ENCODE measurements at places on chromosomes 7 and 10.

DNA sequence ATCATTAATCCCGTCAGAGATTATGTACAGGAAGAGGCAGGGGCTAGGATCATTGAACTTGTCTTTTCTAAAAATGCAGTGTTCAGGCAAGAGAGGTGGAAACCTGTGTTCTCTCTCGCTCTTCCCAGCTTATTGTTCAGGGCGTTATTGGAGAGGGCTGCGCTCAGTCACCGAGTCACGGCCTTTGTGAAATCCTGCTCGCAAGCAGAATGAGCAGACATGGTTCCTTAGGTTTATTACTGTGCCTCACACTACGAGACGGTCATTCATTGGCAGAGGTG, 631 bp upstream of the PRKRIP1 start:
- no peak for DNase-seq

DNA sequence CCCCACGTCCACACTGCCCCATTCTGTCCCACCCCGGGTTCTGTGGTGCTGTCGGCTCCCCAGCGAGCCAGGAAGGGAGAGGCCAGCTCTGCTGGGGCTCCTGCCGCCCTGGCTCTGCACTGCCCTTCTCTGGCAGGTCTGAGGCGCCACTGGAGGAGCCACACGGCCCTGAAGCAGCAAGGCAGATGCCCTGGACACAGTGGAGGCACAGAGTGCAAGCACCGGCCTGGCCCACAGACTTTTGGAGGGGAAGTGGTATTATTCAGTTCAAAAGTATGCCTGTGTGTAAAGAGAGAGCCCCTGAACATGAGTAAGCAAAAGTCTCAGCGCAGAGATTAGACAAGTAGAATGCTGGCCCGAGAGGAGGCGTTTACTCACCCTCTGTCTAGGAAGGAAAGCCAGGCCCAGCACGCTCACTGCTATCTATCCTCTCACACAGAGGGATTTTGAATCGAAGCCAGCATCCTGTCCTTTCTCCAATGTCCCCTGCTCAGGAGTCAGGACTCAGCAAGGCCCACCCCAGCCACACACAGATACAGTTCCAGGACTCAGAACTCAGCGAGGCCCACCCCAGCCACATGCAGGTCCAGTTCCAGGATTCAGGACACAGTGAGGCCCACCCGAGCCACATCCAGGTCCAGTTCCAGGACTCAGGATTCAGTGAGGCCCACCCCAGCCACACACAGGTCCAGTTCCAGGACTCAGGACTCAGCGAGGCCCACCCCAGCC, 115.0 kb downstream of the EGFR start:
- DNase-seq, result no peak

- DNase-seq, result peak; percentile 38
These were observed 1.0 kb upstream of the PAX2 start for GRCh38 chr10:100744136-100744986.

- no peak for DNase-seq
These were observed 18.4 kb downstream of the SMURF1 start for GRCh38 chr7:99125505-99125865.

DNA sequence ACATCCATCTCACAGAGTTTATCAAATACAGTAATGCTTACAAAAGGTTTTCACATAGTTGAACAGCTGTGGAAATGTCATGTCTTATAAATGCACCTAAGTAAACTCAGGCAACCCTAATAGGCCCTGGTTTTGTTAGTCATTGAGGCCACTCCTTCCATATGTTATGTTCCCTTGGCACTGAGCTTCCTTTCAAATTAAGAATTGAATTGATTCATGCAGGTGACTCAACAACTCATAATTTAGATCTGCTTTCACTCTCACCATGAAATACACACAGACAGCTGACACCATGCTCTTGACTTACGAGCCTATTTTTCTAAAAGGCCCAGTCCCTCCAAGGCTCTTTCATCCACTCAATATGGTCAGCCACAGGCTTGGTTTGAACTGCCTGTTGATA, 476.9 kb downstream of the KCNMA1 start:
- DNase-seq, result no peak

GRCh38 chr10:121464517-121464916, 133.7 kb downstream of the FGFR2 start:
- no peak for DNase-seq

DNA sequence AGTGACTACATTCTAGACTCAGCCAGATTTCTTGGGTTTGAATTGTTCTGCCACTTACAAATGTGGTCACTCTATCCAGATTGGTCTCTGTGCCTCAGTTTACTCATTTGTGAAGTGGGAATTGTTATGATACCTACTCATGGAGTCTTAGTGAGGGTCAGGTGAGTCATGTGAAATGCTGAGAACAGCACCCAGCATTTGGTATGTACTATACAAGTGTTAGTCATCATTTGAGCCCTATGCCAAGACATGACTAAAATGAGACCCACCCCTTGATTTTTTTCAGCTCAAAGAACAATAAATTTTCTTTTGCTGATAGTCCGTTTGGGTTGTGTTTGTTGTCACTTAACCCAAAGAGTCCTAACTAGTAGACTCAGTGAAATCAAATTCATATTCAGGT, 92.8 kb downstream of the CHN2 start:
- DNase-seq, result no peak

All from hematopoietic multipotent progenitor cell treated with erythropoietin and hydrocortisone succinate and interleukin-3 and kit ligand, for 4 days (in vitro differentiated cells).